Immature natural killer cell (primary cell): ENCODE measurements at places on chromosomes 4 and X.

DNA sequence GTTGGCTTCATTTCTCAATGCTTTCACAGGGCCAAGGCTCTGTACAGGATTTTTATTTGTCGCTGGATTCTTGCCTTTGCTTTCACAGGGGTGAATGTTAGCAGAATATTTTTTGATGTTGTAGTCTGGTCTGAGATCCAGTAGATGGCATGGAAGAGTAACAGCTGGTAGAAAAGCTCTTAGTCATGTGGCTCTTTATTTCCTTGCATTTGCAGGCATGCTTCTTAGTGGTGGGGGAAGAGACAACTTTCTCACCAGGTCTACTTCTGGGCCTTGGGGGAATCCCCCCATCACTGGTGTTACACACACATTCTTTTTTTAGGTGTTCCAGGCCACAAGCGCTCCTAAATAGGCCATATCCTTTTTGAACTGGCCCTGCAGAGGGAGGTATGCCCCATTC is 58.2 kb upstream of the DKK2 start:
- DNase-seq, result no peak

GRCh38 chr4:140122891-140123290 is 31.1 kb downstream of the MAML3 start:
- DNase-seq, result no peak

GRCh38 chrX:55342533-55343501 is 78.1 kb upstream of the PAGE3 start:
- DNase-seq, result peak; percentile 9

- no peak for DNase-seq
These were observed 113.5 kb upstream of the USP9X start for GRCh38 chrX:40971736-40972135.

- no peak for DNase-seq
These were observed 56.3 kb downstream of the SHISA3 start for GRCh38 chr4:42453612-42454011.

GRCh38 chr4:48635310-48635709 is 144.8 kb downstream of the FRYL start:
- DNase-seq, result no peak

DNA sequence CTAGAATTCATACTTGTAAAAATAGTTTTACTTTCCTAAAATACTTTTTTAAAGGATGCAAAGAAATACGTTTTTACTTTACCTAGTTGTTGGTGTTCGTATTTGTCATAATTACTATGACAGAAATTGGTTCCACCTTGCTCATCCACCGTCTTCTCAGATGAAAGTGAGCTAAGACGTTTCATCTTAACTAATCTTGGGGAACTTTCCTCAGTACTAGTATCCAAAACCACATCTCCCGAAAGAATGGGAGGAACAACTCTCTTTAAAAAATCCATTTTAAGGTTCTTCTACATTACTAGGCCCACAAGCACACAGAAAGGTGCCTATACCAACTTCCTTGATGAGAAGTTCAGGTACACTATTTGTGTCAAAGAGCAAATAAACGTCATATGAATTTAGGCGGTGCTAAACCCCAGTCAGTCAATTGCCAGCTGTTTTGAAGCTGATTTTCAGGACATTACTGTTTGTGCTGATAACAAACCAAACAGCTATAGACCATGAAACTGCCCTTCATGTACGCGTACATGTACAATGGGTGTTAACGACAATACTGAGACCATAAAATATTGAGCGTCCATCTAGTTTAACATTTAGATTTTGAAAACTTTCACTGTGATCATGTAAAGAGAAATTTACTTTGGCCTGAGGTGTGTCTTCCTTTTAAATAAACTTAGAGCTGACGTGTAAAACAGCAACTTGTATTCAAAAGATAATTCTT is 99.1 kb downstream of the FRYL start:
- DNase-seq, result no peak

DNA sequence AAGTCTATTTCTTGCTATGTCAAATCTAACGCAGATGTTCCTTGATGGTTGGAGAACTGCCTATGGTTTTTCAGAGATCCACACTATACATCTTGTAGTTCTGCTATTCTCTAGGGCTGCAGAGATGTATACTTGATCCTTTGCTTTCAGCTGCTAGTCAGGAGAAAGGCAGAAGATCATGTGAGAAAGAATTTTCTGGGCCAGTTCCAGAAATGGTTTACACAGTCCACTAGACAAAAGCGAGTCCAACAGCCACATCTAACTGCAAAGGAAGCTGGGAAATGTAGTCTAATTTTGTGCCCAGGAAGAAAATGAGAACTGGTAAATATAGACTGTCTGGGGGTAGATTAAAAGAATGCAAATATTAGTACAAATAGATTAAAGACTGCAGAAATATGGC is 394.3 kb upstream of the SLIT2 start:
- DNase-seq, result no peak

DNA sequence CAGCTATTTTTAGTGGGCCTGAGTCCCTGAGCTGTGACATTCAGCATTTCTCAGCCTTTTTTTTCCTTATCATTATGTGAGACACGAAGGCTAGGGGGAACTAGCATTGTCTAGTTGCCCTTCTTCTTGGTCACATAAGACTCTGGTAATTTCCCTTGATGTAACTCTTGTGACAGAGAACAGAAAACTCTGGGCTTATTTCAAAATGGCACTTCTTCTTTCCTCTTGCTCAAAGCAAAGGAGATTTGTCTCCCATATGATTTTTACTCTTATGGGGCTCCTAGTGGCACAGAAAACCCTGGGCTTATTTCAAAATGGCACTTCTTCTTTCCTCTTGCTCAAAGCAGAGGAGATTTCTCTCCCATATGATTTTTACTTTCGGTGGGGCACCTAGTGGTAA is 14.7 kb downstream of the ATXN3L start:
- DNase-seq, result no peak

- DNase-seq, result no peak
These were observed 4.2 kb upstream of the OTUD5 start for GRCh38 chrX:48961585-48962091.

DNA sequence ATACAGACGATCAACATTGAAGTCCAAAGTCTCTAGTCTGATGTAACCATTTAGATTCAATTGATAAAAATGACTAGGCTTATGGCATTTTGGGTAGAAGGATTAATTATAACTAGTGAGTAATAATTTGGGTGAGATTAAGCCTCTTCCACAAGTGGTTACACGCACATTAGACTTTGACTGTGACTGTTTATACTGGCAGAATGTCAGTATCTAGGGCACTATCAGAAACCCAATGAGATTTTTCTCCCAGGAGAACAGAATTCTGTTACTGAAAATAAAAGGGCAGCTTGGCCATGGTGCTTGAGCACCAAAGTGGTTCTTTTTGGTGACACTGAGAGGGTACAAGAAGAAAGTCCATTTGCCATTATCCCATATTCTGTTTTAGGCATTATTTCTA is 3.3 kb downstream of the PLS3 start:
- no peak for DNase-seq

DNA sequence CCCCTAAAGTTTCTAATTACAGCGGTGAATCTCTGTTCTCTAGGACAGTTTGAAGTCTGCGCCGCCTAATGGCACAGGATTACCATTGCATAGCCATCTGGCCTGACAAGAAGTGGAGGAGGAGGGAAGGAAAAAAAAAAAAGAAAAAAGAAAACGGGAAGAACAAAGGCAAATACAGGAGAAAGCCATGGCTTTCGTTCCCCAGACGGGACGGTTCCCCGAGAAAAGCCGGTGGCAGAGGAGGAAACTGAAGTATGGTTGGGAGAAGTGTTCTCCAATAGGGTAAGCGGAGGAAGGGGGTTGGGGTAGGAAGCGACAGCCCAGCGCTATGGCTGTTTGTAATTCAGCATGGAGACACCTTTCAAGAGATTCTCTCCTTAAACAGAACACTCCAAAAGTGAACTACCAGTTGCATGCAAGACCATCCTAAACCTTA is 80.8 kb downstream of the HMGN5 start:
- no peak for DNase-seq

- DNase-seq, result no peak
These were observed 39.9 kb downstream of the FAM149A start for GRCh38 chr4:186144198-186144945.

DNA sequence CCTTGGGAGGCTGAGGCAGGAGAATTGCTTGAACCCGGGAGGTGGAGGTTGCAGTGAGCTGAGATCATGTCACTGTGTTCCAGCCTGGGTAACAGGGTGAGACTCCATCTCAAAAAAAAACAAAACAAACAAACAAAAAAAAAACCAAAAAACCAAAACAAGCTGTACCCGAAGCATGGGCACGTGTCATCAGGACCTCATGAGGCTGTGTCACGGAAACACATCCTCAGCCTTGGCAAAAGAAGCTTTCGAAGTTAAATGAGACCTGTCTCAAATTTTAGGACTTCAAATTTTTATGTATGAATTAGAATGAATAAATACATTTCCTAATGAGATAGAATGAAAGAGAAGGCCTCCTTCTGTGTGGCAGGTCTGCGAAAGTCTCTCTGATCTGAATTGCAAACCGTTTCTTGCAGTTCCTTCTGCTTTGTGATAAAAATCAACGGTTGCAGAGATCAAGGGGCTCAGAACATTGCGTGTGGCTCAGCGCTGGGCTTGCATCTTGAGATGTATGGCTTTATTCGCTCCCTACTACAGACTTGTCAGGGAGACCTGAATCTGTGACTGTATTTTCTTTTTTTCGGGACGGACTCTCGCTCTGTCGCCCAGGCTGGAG is 19.5 kb upstream of the CRLF2 start:
- DNase-seq, result no peak

- DNase-seq, result no peak
These were observed 7.9 kb upstream of the MSANTD1 start for GRCh38 chr4:3240936-3241522.

DNA sequence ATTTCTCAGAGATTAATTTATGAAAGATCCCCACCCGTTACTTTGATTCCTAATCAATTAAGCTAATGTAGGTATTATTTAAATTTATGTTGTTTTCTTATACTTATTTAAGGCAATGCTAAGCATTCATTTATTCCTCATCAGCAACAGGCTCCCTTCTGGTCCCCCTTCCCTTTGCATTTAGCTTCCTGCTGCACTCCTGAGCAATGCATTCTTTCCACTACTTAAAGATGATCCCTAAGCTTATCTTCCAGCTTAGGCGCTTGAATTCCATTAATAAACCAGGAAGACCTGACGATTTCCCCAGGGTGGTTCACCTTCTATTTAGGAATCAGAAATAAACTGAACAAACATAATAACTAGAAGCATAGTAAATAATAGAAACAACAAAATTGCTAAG is 1003.1 kb downstream of the FSTL5 start:
- DNase-seq, result no peak

- no peak for DNase-seq
These were observed 4.1 kb upstream of the PGRMC1 start for GRCh38 chrX:119231936-119232445.

DNA sequence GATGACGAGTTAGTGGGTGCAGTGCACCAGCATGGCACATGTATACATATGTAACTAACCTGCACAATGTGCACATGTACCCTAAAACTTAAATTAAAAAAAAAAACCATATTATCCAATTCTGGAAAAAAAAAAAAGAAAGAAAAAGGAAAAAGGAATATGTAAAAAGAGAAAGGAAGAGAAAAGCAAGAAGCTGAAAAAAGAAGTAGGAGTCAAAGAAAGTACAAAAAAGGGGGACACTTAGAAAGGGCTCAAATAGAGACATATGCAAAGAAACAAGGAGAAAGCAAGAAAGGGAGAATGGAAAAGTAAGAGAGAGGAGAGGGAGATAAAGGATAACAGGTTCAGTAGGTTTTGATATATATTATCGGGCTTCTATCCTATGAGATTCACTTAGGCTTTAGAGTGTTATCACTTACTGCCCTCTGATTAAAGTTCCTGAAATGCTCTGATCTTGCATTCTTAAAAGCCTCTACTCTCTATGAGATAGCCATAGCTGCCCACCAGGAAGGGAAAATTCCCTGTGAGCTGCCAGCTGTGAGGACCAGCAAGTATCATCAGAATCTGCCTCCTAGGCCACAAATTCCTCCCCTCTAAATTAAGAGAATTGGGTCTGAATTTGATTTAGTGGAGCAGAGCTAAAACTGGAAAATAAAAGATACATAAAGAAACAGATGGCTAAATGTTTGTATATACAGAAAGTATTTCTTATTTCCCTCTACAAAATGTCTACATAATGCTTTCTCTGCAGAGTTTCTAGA is 95.2 kb downstream of the AMMECR1 start:
- DNase-seq, result no peak

DNA sequence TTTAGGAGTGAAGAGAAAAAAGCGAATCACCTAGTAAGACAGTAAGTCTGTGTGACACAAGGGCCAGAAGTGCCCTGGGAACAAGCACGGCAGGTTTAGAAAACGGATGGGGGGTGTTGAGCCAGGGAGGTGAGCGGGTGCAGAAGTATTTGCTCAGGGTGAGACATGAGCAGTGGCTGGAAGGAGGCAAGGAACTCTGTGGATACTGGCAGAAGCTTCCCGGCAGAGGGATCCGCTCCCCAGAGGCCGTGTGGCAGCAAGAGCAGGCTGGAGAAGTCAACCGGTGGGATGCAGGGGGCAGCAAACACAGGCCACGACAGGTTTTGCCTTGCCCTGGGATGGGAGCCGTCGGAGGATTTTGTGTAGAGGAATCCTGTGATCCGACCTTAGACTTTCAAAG is 2.3 kb upstream of the UVSSA start:
- DNase-seq, result no peak

- no peak for DNase-seq
These were observed 3.0 kb downstream of the RASGEF1B start for GRCh38 chr4:81468678-81469077.

DNA sequence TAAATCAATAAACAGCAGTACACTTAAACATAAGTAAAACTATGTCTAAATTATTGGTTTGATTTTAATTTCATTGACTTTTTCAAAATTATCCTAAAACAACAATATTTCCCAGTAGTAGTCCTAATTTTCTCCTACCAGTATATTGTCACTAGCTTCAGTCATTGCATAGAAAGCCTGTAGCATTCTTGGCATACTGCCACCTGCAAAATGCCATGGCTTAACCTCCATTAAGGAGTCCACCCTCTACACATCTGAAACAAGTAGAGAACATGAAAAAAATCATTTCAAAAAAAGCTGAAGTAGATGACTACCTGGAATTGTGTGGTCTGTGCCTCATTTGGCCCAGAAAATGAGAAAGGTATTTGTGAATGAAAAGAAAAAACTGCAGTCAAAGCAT is 348.5 kb downstream of the INPP4B start:
- DNase-seq, result no peak

- DNase-seq, result no peak
These were observed 17.7 kb downstream of the PCDH18 start for GRCh38 chr4:137514406-137515111.

DNA sequence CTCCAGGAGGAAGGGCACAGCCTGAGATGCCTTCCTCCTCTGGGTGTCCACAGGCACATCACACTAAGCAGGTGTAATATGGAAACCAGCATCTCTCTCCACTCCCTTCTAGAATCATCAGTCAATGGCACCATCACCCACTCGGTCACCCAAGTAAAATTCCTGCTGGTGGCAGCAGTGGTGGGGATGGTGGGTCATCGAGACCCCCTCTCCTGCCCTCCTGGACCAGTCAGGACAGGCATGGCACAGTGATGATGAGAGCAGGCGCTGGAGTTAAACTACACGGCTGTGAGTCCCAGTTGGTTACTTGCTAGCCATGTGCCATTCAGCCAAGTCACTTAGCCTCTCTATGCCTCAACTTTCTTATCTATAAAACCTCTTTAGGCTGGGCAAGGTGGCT is 42.5 kb downstream of the SCD5 start:
- DNase-seq, result no peak
